ENCODE measurements at places on chromosomes 5 and 9.

DNA sequence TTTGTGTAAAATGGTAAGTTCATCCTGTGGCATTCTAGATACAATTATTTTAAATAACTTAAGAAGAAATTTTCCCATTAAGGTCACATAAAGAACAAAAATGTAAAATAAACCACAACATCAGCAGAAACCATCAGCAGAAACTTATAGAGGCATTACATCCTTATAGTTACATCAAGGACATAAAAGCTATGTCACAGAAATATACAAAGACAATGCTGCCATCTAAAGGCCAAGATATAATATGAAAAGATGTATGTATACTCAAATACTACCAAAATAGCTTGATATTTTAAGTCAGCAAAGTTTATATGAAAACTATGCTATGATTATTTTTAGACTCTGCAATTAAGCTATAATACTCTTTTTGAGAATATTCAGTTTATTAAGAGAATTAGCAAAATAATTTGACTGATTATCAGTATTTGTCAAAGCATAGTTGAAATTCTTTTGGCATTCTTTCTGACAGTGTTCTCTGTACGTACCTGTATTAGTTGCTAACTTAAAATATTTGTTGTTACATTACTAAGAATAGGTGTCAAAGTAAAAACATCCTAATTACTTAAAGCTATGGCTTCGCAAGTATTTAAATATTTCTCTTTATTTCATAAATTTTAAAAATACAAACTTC is 36.2 kb downstream of the FBXL17 start:
- no peak for DNase-seq

- DNase-seq, result no peak
Measured at GRCh38 chr9:134644725-134645606, 3.4 kb downstream of the COL5A1 start.

GRCh38 chr9:124004593-124004992 is 7.0 kb upstream of the LHX2 start:
- no peak for DNase-seq

DNA sequence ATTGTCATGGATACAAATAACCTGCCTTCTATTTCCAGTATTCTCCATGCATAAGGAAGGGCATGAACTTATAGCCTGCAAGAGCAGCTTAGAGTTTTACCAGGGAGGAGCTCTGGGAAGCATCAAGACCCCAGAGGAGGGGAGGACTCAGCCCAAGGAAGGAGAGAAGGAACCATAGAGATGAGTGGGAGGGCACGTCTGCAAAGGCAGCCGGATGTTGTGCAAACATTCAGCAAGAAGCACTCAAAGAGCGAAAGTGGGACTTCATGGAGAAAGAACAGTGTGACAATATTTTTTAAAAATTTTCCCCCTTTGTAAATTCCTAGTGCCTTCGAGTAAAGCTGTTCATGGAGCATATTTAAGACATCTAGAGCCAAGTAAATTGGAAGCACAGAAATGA is 270.1 kb upstream of the PTGER4 start:
- DNase-seq, result no peak

DNA sequence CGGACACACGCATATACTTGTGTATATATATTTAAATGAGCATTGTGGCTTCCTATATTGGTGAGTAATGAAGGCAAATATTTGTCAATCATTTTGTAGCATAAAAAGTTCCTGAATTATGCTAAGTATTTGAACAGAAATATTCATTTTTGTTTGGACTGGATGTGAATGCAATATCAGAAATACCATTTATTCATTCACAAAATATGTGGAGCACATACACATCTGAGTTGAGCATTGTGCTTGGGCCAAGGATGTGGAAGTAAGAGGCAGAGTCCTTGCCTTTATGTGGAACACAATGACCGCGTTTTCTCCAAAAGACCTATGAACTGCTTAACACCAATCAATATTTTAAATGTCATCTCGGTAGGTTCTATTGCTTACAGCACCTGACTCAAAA is 1086.5 kb downstream of the NR2F1-AS1 start:
- DNase-seq, result no peak

DNA sequence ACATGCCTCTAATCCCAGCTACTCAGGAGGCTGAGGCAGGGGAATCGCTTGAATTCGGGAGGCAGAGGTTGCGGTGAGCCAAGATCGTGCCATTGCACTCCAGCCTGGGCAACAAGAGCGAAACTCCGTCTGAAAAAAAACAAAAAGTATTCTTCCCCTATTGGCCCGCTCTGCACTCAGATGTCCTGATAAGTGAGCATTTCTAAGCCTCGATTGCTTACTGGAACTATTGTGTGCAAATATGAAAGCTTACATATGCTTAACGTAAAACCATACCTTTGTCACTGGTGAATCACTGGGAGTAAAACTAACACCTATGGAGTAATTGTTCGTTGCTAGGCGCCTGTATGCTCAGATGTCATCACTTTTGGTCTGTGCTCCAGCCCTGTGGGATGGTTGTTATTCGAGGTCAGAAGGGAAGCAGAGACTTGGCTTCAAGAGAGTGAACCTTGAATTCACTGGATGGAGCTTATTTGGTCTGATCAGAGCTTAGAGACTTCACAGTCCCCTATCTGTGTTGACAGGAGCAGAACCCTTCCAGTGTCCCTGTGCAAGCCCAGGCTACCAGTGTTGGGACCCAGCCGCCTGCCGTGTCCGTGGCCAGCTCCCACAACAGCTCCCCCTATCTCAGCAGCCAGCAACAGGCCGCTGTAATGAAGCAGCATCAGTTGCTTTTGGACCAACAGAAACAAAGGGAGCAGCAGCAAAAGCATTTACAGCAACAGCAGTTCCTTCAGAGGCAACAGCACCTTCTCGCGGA is 25.3 kb upstream of the LTC4S start:
- no peak for DNase-seq

DNA sequence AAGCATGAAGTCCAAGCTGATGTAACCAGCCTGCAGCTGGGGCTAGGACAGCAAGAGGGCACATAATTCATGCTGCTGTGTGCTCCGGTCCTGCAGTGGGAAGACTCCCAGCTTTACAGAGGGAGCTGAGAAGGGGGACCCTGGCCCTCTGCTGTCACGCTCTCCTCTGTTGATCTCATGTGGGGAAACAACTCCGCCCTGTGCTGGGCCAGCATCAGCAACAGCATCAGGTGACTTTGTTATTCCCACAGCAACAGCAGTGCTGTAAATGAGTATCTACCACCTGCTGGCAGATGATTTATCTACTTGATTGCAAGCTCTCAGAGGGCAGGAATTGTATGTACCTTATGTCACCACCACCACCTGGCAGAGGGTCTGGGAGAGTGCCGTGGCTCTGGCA is 176.2 kb downstream of the COL23A1 start:
- no peak for DNase-seq

GRCh38 chr5:33369485-33370465 is 71.0 kb upstream of the TARS1 start:
- no peak for DNase-seq

DNA sequence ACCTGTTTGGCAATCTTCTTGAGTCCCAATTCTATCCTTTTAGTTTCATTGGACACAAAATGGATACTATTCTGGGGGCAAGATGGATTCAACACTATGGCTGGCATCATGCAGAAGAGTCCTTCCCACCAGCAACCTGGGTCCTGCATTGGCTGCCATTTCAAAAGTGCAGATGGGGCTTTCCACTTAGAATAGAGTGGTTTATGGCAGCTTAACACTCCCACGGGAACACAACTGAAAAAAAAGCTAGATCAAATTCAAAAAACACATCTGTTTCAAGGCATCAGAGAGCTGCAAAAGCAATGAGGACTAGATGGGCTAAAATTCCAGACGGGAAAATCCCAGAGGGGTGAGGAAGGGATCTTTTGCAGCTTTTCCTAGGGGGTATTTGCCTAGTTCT is 11.2 kb upstream of the HMHB1 start:
- DNase-seq, result no peak

DNA sequence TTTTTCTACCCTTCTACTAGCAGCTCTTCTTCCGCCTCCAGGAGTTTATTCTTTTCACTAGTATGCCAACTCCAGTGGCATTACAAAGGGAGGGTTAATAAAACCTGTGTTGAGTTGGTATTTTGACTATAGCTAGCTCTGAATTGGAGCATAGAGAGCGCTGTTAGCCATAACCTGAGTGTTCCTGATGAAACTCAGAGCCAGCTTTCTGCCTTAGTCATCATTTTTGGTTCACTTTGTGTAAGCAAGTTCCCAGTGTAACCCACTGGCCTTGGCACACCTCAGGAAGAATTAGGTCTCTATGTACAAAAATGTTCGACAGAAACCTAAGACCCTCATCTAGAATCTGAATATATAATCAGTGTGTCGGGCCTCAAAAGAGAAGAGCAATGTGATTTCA is 238.9 kb downstream of the NR3C1 start:
- no peak for DNase-seq

DNA sequence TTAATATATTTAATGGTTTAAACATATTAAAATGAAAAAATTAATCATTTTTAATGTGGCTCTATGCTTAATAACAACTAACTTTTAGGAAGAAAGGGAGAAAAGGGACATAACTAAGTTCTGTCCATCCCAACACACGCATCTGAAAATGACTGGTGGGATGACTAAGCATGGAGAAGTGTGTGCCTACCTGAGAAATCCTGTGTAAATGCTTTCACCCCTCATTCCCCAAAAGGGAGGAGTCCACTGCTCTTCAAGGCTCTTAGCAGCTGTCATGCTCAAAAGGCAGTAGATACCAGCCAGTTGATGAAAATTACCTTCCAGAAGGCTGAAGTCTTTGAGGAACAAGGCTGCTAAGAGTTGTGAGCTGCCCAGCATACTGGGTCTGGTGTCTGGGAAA is 130.9 kb downstream of the NFIB start:
- no peak for DNase-seq

DNA sequence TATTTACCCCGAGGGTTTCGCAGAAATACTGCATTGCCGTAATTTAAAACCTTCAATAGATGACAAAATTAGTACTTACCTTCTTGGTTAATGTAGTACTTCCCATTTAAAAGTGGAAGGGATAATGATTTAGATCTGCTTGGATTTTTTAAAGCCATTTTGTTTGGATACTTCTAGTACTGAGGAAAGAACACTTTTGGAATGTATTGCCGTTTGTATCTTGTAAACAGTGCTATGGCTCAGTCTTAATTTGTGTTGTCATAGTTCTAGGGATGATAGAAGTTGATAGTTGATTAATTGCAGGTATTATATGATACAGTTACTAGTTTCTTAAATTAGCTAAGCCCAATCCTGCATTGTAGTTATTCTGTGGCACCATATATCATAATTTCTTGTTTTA is 33.1 kb downstream of the TNPO1 start:
- DNase-seq, result no peak

GRCh38 chr9:4508246-4508906 is 18.1 kb downstream of the SLC1A1 start:
- DNase-seq, result no peak

DNA sequence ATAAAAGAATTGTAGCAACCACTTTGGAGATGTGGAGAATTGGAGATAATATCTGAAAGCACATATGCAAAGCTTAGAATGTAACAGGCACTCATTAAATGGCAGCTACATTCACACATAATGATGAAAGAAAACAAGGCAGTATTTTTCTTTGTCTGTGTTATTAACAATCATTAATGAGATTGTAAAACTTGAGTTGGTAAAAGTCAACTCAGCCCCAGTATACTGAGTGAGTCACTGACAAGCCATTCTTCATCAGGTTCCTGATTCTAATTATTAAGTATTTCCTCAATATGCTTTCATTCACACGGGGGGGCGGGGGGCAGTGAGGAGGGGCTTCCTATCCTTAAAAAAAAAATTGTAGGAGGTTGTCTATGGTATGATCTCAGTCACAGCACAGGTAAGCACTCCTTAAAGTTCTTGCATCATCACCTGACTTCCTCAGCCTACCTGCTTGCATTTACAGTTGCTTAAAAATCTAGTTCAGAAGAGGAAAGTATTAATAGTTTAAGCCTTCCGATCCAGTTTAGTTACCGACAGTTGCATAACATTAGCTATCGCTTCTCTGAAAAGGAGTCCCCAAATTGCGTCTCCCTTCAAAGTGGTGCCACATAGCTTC is 379.8 kb downstream of the EFNA5 start:
- no peak for DNase-seq

- no peak for DNase-seq
Measured at GRCh38 chr5:176817841-176818377, 7.5 kb downstream of the UNC5A start.

GRCh38 chr9:89278997-89279739 is 31.8 kb upstream of the CKS2 start:
- DNase-seq, result no peak

Measured in stimulated activated CD8-positive, alpha-beta memory T cell treated with anti-CD3 and anti-CD28 coated beads, Interleukin-4, amount 100 ng/mL, for 1 hour (primary cell).